ENCODE measurements at places on chromosomes 2 and 18. TPM values are rescaled to one million over a fixed set of nuclear protein-coding genes. Genes with fewer than 3 reads are reported as not detected.
A peak's percentile ranks its signal among the peaks of the same experiment; 100 is the strongest.

OSR1 gene
- total RNA-seq = 9.8 TPM

- no peak for DNase-seq
- H3K27me3 ChIP-seq = no peaks in the 10 kb centered on the region
- H3K4me1 ChIP-seq = no peaks in the 10 kb centered on the region
- no peaks in the 10 kb centered on the region for H3K36me3 ChIP-seq
- H3K4me3 ChIP-seq = no peak overlapping the region
Measured at GRCh38 chr18:36638224-36638623, 190.6 kb downstream of the TPGS2 start.

ITPRID2 gene
- total RNA-seq = 45.0 TPM

NT5DC4 gene
- total RNA-seq = not detected

DNA sequence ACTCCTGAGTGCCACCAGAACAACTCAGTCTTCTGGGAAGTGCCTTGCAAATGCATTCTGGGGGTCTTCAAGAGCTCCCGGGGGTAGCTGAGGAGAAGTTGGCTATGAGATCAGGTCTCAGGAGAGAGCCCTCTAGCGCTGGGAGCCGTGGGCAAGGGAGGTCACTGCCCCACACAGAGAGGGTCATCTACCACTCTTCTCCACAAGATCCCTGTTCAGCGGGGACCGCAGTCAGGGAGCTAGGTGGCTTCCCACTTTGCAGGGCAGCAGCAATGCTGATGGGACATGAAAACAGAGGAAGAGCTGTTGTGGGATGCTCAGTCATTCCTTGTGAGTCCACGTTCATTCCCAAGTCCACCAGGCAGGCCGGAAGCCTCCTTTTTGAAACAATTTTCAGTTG lies 66.6 kb downstream of the ACKR3 start:
- H3K4me3 ChIP-seq = no peak overlapping the region
- no peak for DNase-seq
- peaks cover 4% of the 10 kb centered on the region for H3K4me1 ChIP-seq
- no peaks in the 10 kb centered on the region for H3K36me3 ChIP-seq
- no peaks in the 10 kb centered on the region for H3K27me3 ChIP-seq

DNA sequence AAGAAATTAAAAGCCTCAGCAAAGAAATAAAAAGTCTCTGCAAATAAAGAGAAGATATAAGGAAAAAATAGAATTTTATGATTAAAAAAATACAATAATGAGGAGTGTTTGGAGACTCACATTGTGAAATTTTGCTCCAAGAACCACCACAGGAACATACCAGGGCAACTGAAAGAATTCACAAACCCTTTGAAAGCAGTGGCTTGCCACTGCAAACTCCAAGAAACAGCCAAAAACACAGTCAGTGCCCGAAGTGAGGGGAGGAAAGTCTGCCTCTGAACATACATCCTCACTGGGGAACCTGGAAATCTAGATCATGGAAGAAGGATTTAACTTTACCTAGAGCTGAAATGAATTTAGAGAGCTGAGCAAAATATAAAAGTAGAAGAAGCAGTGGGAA lies 33.1 kb downstream of the EVA1A start:
- no peak overlapping the region for H3K4me3 ChIP-seq
- H3K27me3 ChIP-seq = no peaks in the 10 kb centered on the region
- no peaks in the 10 kb centered on the region for H3K36me3 ChIP-seq
- DNase-seq = no peak
- no peaks in the 10 kb centered on the region for H3K4me1 ChIP-seq
- no peak overlapping the region for H3K27ac ChIP-seq

DNA sequence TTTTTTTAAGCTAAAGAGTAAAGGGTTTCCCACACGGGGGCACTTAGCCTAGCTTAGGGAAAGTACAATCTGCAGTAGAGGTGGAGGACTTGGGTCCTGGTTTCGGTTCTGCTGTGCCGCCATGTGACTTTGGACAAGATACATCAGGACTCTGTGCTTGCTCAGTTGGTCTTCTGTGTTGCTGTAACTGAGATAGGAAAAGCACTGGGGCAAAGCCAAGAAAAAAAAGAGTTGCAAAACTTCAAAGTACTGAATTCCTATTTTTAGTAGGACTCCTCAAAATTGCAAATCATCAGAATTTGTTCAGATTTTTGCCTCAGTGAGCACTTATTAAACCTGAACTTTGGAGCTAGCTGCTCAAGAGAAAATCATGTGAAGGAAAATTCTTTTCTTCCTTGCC lies 96.3 kb upstream of the STON1 start:
- H3K4me1 ChIP-seq = no peaks in the 10 kb centered on the region
- no peak overlapping the region for H3K4me3 ChIP-seq
- peak; percentile 57 for DNase-seq
- H3K27ac ChIP-seq = no peak overlapping the region
- H3K36me3 ChIP-seq = no peaks in the 10 kb centered on the region
- no peaks in the 10 kb centered on the region for H3K27me3 ChIP-seq

CNTNAP5 gene
- not detected for total RNA-seq

ACMSD gene
- total RNA-seq = not detected

DNA sequence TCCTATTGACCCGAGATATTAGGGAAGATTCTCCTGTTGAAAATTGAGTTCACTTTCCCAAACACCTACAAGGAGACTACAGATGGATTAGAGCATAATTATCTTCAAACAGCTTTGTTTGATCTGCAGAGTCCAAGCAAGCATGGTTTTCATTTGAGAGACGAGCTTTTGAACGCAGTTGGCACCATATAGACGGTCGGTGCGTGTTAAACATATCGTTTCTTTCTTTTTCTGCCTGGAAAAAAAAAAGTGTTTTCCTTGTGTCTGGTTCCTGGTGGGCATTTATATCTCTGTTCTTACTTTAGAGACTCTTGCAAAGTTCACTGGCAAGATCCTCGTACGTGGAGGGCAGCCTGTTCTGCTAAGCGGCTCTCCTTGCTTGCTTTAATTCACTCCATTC lies 248.9 kb downstream of the TMEM182 start:
- DNase-seq = no peak
- no peaks in the 10 kb centered on the region for H3K4me1 ChIP-seq
- no peak overlapping the region for H3K27ac ChIP-seq
- no peaks in the 10 kb centered on the region for H3K27me3 ChIP-seq

GRCh38 chr2:107001062-107001461 lies 115.1 kb upstream of the ST6GAL2 start:
- no peak overlapping the region for H3K4me3 ChIP-seq
- DNase-seq = no peak
- no peaks in the 10 kb centered on the region for H3K36me3 ChIP-seq
- H3K27me3 ChIP-seq = no peaks in the 10 kb centered on the region
- no peak overlapping the region for H3K27ac ChIP-seq

MORN2 gene
- 16.5 TPM for total RNA-seq

DNA sequence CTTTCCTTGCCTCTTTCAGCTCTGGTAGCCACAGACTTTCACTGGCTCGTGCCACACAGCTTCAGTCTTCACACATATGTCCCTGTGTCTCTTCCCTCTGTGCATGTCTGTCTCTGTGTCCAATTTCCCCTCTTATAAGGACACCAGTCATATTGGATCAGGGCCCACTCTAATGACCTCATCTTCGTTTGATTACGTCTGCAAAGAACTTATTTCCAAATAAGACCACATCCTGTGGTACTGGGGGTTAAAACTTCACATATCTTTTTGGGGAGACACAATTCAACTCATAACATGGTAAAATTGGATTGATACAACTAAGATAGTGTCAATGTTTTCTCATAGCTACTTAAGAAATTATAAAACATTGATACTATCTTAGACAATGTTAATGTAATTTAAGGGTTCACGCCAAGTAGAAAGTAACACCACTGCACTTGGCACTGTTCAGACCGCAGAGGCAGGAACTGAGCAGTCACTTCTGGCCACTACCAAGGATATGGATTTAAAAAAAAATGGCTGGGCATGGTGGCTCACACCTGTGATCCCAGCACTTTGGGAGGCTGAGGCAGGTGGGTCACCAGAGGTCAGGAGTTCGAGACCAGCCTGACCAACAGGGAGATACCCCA lies 119.6 kb upstream of the EPAS1 start:
- no peak overlapping the region for H3K4me3 ChIP-seq
- no peak overlapping the region for H3K27ac ChIP-seq
- H3K27me3 ChIP-seq = no peaks in the 10 kb centered on the region
- peaks cover 7% of the 10 kb centered on the region for H3K4me1 ChIP-seq
- no peak for DNase-seq
